Motor neuron (in vitro differentiated cells): ENCODE measurements at places on chromosomes 16 and 17. TPM values are rescaled to one million over a fixed set of nuclear protein-coding genes. Genes with fewer than 3 reads are reported as not detected.

GRCh38 chr16:85628645-85629044 lies 15.5 kb downstream of the GSE1 start:
- ATAC-seq = no peak

DNA sequence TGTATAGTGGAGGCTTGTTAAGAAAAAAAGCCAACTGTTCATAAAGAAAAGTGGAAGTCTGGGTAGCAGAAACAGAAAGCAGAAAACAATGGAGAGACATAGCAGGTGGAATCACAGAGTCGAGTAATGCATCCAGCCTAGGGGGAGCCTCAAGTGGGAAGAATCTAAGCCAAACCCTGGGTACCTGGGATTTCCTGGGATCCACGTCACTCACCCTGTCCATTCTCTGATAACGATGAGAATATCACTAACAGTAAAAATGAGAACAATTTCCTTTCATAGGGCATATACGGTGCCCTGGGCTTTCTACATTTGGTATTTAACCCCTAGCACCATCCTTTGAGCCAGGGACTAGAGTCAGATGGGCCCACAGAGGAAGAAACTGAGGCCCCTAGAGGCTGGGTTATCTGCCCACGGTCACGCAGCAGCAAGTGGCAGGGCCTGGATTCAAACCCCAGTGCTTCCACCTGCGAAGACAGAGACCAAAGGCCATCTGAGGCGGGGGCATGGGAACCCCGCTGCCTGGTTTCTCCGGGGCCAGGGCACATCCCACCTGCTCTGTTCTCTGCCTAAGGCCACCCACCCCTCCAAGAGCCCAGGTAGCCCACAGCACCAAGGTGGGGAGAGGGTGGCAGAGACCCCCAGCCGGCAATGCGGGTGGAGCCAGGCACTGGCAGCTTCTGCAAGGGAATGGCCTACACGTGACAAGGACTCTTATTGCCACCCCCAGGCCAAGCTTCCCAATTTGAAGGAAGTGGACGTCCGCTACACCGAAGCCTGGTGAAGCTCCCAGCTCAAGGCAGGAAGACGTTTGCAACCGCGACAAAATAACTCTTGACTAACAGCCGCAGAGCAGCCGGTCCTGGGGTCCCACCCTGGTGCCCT lies 69.8 kb upstream of the PLCG2 start:
- no peak for ATAC-seq

DNA sequence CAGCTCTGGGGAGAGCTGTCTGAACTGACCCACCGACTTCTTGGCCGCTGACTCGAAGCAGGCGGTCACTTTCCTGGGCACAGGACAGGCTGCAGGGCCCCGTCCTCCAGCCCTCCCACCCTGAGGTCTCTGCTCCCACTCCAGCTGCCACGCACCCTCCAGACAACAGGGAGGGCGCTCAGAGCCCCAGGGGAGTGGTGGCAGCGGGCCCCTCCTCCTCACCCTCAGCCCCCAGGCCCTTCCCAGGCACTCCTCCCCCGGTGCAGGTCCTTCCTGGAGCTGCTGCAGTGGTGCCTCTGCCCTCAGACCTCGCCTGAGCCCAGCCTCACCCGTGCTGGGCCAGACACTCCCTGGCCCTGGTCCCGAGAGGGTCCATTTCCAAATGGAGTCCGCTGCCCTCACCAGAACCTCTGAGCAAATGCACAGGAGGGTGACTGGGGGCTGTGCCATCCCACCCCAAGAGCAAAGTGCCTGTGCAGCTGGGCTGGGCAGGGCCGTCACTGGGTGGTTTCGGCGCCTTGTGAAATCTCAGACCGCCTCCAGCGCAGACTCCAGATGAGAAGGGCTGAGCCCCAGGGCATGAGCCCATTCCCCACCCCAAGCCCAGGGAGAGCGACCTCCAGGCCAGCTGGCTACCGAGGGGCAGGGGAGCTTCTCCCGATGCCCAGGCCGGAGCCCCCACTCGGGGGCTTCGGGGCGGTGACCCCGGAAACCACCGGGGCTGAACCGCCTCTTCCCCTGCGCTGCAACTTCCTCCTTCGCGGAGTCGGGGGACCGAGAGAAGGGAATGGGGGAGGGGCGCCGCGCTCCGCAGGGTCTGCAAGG lies 717 bp downstream of the CYBA start:
- peak; percentile 11 for ATAC-seq

GRCh38 chr16:15532825-15533224 lies 98.4 kb downstream of the BMERB1 start:
- no peak for ATAC-seq

DNA sequence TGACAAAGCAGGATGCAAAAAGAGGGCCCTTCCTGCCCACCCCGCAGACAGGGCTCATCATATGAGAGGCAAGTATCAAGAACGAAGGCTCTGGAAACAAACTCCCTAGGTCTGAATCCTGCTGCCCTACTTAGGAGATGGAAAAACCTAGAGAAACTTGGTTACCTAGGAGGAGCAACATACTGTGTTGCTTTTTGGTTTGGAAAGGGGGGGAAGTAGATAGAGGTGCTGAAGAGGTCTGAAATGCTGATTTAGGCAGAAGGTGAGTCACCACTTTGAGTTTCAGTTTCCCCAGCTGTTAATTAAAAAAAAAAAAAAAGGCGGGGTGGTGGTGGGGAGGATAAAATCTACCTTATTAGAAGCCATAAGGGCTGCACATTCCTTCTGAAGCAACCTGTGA lies 1.5 kb downstream of the N4BP1 start:
- ATAC-seq = no peak

- no peak for ATAC-seq
These were observed 16.4 kb upstream of the ALOX15B start for GRCh38 chr17:8022360-8023003.

DNA sequence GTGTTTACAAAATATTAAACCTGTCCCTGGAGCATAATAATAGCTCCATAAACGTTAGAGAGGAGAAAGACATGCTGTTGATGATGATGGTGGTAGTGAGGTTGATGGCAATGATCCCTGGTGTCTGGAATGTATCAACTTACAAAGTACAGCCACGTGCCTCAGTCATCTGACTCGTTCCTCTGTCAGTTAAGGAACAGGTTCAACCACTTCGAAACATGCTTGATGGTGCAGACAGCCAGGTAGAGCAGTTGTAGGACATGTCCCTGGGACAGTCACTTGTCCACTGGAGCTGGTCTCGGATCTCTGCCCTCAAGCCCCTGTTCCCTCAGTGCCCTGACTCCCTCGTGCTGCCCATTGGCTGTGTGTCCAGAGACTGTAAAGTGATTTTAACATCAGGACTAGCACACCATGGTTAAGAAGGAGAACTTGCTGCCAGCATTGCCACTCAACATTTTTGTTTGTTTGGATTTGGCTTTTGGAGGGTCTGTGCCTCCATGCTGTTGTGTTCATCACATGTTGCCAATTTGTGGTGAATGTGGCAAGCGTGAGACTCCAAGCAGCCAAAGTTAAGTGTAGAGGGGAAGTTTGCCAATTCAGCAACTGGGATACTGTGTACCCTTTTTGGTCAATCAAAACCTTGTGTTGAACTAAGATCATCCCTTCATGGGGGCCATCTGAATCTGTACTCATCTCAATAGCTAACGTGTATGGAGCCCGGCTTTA lies 16.3 kb upstream of the SALL1 start:
- ATAC-seq = no peak

Gene OR4D2
- total RNA-seq = 0.22 TPM in 1 of 2 replicates, not detected in the other
